ENCODE measurements at places on chromosomes 2 and 18.

GRCh38 chr2:69059731-69060290, 46.8 kb downstream of the ANTXR1 start:
- DNase-seq = no peak

GRCh38 chr2:98607741-98608115, 584 bp downstream of the COA5 start:
- peak; percentile 21 for DNase-seq

DNA sequence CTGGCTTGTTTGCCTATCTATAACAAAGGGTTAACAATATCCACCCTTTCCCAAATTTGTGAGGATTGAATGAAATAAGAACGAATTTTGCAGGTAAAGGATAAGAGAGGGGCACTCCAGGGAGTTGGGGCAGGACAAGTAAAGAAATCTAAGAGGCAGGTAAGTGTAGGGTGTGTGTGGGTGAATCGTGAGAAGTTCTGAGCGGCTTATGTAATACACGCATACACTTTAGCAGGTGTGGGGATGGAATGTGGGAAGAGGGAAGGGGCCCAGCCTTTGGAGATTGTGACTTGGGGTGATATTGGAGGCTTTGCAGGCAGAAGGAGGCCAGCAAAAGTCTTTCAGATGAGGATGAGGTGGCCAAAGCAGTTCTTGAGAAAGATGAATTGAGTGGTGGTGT, 83.2 kb upstream of the AQP4 start:
- DNase-seq = no peak

GRCh38 chr2:42091671-42092070, 43.9 kb downstream of the PKDCC start:
- no peak for DNase-seq

DNA sequence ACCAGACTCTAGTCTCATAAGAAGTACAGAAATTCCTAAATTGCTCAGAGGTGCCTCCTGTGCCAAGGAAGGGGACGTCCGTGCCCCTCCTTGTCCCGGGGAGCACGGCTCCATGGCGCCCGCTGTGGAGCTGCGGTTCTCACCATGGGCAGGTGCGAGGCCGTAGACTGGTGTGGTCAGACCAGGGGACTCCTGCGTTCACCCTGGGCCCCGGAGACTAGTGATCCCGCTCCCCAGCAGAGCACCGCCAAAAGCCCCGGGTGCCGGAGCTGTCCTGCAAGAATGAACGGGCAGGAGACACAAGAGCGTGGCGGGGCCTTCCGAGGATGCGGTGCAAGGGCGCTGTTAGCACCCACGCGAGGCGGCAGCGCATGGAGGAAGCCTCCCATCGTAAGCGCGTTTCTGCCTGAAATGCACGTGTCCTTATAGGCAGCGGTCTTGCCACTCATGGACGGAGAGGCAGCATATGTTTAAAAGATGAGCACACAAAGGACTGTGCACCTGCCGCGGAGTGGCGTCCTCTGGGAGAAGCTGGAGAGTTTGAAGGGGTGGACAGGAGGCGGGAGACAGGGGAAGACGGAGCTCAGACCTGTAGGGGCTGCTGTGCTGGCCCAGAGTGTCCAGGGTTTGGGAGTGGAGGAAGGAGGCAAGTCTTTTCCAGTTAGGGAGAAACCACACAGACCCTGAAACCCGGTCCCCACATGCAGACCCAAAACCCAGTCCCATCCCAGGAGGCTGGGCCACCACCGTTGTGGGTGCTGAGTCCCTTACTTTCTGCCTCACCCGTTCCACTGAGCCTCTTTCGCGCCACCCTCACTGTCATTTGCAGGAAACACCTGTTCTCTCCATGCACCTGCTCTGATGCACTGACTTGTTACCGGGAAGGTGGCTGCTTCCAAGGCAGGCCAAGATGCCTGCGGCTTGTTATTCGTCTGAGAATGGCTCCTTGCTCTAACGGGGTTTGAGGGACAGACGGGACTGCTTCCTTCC, 7.5 kb upstream of the KCNG2 start:
- DNase-seq = no peak
